ENCODE measurements at places on chromosomes 7 and 10.

GRCh38 chr7:81062755-81063154, 143.9 kb upstream of the SEMA3C start:
- DNase-seq, result no peak

DNA sequence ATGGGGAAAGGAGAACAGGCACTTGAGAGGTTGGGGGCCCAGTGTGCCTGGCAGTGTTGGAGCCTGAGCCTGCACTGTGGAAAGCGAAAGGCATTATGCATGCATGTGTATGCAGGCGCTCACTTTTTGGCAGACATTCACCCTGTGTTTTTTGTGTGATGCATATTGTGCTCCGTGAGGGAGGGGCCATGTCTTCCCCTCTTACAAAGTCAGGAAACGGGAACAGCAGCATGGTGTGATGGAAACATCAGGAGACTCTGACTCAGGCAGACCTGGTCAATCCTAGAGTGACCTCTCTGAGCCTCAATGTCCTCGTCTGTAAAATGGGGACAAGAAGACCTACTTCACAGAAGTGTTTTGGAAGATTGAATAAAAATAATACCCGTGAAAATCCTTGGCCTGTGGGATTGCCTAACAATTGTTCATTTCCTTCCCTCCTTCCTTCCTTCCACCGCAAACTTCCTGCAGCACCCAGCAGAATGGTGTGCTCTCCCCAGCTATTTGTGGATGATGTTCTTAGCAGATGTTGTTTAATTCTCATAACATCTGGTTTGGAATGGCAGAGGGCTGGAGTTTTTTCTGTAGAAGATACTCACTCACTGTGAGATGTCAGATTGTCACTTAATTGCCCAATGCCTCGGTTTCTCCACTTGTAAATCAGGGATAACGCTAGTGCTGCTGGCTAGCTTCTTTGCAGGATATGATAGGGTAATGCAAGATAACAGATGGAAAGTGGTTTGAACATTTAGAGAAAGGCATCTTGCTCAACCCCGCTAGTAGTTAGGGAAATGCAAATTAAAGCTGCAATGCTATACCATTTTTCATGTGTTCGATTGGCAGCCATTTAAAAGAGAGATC, 39.8 kb downstream of the CDH23 start:
- no peak for DNase-seq

GRCh38 chr10:99507265-99507664, 25.5 kb upstream of the NKX2-3 start:
- no peak for DNase-seq

GRCh38 chr7:27917774-27918314, 177.9 kb downstream of the TAX1BP1 start:
- no peak for DNase-seq

- DNase-seq, result no peak
Measured at GRCh38 chr7:94445696-94446194, 51.0 kb downstream of the COL1A2 start.

DNA sequence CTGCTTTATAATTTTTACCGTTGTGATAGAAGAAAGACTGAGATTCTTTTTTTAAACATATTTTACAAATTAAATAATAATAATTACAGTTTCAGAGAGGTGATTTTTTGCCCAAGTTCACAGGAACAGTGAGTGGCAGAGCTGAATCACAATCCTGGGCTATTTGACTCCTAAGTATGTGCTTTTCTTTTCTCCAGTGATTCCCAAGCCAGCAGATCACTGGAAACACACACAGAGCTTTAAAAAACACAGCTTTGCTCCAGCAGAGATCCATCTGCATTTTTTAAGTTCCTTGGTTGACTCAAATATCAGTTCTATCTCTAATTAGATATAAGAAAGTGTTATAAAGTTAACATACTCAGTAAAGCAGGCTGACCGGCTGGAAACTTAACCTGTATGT, 69.0 kb downstream of the AHR start:
- no peak for DNase-seq

DNA sequence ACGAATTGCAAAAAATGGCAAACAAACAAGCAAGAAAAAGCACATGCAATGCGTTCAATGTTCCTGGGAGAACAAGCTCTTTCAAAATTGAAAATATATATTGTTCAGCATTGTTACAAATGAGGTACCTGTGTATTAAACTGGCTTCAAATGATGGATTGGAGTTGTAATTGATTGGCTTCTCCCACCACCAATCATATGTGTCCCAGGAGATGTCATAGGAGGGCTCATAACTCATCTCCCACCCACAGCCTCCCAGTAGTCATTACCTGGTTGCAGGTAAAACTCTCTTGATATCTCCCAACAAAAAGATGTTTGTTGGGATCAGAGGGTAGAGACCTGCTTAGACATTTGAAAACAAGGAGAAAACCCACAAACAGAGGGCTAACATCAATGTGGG, 302.9 kb downstream of the BAMBI start:
- DNase-seq, result no peak

DNA sequence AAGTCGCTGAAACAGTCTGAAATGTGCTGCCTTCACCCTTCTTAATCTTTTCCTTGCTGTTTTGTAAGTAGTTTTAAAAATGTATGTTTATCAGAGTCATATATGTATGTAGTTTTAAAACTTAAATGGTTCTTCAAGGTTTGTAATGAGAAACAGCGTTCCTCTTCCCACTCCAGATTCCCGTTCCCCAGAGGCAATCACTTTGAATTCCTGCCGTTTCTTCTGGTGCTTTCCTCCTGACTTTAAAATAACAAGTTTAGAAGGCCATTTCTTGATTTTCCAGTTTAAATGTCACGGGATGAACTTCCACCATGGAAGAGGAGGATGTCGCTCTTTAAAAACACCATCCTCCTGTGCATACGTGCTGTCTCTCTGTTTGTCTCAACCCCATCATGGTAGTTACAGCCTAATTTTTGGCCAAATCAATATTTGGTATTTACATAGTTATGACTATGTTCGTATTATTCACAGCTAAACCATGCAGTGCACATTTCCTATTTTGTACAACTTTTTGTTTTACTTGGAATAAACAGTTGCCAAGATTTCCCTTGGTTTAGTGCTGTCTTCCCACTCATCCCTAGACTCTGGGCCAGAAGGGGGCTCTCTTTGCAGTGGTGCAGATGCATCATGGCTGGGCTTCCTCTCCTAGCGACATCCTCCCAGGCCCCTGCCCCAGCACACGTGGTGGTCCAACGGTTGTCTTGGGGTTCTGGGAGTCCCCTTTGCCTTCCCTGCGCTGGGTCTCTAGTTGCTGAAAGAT, 151.4 kb downstream of the PTPN20 start:
- no peak for DNase-seq

- no peak for DNase-seq
Measured at GRCh38 chr10:123331438-123331837, 177.2 kb downstream of the BUB3 start.

- DNase-seq, result no peak
Measured at GRCh38 chr7:91343420-91343960, 79.3 kb downstream of the FZD1 start.

GRCh38 chr7:5872326-5872725, 8.3 kb upstream of the OCM start:
- DNase-seq, result no peak

GRCh38 chr7:108442039-108442568, 14.1 kb downstream of the NRCAM start:
- no peak for DNase-seq

DNA sequence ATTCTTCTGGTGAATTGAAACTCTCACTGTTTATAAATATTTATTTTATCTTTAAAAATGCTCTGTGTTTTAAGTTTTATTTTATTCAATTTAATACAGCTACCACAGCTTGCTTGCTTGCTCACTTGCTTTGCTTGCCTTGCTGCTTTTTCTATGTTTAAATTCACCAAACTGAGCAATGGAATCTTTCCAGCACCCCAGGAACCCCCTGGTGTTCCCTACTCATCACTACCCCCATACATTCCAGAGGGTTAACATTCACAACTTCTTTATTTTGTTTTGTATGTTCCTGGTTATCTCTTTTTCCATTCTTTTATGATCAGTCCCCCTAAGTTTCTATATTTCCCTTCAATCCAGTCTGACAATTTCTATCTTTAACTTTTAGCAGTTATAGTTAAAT, 166.5 kb upstream of the COL1A2 start:
- DNase-seq, result no peak

- no peak for DNase-seq
Measured at GRCh38 chr7:114083166-114084001, 164.6 kb upstream of the PPP1R3A start.

- no peak for DNase-seq
Measured at GRCh38 chr10:14660831-14661230, 113.9 kb downstream of the FAM107B start.

DNA sequence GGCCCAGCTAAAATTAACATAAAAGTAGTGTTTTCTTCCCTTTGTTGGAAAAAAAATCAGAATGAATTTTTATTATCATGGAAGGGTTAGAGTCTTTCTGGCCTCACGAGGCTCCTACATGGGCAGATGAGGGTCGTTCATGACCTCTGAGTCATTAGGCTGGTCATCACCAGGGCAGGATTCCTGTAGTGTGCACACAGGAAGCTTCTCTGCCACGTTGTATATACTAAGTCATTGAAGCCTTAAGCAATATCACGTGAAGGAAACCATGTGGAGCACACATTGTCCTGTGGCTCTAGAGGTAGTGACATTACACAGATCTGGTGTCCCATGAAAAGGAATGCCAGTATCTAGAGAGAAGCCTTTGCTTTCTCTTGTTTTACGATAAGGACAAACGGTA, 84.7 kb upstream of the C1QL3 start:
- no peak for DNase-seq

DNA sequence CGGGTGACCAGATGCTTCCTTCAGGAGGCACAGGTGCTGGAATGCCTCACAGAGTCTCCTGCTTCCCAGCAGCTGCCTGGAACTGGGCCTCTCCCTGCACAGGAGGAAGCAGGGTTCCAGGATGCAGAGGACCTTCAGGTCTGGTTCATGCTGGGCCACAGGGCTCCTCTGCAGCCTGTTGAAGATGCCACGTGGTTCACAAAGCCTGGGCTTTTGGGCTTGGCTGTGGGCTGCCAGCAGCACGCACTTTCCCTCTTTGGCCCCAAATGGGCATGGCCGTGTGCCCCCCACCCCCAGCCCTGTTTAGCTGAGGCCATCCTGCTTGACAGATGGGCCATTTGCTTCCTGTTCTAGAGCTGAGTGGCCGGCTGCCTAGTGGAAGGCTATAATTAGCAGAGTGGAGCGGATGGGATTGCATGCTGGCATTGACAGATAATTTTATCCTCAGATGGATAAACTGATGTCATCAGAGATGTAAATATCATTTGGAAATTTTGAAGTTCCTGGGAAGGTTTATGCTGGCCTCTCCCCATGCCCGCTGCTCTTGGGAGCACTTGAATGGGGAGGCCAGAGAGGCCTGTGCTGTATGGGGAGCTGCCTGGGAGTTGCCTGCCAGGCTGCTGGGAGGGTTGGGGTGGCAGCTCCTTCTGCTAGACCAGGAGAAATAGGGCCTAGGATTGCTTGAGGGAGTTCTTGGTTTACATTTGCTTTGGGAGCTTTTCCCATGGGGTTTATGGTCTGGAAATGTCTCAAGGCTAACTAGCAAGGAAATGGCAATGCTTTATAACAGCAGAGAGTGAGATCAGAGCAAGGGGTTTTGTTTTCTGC, 28.2 kb downstream of the TSPAN15 start:
- DNase-seq, result no peak

- no peak for DNase-seq
Measured at GRCh38 chr10:123149568-123150270, 1.8 kb downstream of the HMX2 start.

GRCh38 chr10:56296618-56297017, 64.4 kb downstream of the ZWINT start:
- no peak for DNase-seq

- no peak for DNase-seq
Measured at GRCh38 chr7:143120691-143121405, 11.0 kb upstream of the PIP start.

GRCh38 chr7:71846160-71846559, 566.0 kb downstream of the CALN1 start:
- DNase-seq, result no peak

DNA sequence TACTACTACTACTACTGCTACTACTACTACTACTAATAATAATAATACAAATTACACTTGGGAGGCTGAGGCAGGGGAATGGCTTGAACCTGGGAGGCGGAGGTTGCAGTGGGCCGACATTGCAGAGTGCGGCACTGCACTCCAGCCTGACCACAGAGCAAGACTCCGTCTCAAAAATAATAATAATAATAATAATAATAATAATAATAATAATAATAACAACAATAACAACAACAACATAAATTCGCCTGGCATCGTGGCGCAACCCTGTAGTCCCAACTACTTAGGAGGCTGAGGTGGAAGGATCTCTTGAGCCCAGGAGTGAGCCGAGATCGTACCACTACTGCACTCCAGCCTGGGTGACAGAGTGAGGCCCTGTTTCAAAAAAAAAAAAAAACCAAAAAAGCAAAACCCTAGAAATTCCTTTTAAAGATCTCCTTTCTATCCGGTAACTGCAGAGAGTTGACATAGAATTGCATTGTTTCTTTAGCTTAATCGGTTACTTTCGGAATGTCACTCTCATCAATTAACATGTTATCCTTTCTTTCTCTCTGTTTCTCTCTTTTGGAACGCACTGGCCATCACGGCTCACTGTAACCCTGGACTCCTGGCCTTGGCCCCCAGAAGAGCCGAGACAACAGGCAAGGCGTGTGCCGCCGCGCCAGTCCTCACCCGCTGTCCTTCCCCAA, 972 bp downstream of the PHYH start:
- no peak for DNase-seq

GRCh38 chr10:128400564-128400963, 274.3 kb upstream of the MKI67 start:
- DNase-seq, result no peak

- no peak for DNase-seq
Measured at GRCh38 chr7:44224080-44224973, 23.5 kb downstream of the YKT6 start.

- no peak for DNase-seq
Measured at GRCh38 chr10:10045765-10046028, 972.0 kb upstream of the CELF2 start.

DNA sequence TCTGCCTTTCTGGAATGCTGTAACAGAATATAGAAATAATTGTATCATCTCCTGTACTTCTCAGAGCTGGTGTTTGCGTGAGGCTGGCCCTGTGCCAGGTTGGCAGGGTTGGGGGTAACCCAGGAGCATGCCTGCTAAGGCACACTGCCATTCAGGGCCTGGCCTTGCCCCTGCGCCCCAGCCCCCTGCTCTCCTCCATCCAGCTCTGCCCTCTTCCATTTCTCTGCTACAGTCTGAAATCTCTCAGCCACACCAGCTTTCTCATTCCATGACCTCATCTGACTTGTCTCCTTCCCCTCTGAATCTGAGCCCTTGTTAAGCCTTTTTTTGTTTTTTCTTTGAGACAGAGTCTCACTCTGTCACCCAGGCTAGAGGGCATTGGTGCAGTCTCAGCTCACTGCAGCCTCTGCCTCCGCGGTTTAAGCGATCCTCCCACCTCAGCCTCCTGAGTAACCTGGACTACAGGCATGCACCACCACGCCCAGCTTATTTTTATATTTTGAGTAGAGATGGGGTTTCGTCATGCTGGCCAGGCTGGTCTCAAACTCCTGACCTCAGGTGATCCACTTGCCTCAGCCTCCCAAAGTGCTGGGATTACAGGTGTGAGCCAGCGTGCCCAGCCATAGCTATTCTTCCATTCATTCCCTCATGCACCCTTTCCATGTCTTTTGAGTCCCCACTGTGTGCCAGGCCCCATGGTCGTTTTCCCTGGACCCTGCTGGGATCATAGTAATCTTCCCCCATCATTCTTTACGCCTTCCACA, 206.8 kb downstream of the CUX1 start:
- DNase-seq, result no peak
